Lower leg skin (tissue), 4 donors: ENCODE measurements at places on chromosomes 1 and 21.

- no peak for DNase-seq
Measured at GRCh38 chr1:157399343-157399983, 152.9 kb downstream of the FCRL5 start.

- no peak for DNase-seq
Measured at GRCh38 chr1:107076841-107077240, 20.4 kb downstream of the PRMT6 start.

GRCh38 chr1:33634806-33635205, 162.4 kb downstream of the ZSCAN20 start:
- DNase-seq = peak; percentile 83

DNA sequence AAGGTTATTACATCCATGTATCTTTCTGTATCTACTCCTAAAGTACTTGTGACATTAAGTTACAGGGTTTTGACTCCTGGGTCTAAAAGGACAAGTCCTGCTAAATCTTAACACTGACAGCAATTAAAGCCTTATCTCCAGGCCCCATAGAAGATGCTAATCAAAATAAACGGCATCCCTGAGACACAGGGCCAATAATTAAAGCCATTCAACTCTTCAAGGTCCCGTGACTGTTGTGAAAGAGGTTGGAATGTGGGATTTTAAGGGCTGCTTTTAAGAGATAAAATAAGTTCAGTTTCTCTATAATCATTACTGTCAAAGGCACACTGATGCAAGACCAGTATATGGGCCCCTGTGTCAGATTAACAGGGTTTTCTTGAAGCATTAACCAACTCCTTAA, 8.3 kb downstream of the DNAI4 start:
- DNase-seq = no peak

DNA sequence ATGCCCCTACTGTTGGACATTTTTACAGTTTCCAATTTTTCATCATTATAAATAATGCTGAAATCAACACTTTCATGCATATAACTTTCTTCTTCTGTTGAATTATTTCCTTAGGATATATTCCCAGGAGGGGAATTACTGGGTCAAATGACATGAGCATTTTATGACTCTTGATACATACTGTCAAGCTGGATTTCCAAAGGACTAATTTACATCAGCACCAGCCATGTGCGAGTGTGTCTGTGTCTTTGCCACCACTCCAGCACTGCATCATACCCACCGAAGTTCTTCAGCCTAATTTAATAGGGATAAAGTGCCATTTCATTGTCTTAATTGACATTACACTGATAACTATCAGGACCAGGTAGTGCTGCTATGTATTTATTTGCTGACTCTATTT, 146.7 kb downstream of the CSMD2 start:
- DNase-seq = no peak

DNA sequence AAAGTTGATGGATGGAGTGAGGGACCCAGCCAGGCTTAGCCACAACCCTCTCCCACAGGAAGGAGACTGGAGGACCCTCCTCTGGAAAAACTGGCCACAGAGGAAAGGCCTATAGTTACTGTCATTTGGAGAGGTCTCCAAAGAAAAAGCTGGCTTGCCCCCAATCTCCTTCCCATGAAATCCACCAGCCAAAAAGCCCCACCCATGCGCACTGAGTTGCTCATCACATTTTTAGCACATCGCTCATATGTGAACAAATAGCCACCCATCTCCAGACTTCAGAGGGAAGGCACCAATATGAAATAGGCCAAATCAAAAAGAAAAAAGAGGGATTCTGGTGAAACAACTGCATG, 36.9 kb upstream of the QSOX1 start:
- DNase-seq = no peak

DNA sequence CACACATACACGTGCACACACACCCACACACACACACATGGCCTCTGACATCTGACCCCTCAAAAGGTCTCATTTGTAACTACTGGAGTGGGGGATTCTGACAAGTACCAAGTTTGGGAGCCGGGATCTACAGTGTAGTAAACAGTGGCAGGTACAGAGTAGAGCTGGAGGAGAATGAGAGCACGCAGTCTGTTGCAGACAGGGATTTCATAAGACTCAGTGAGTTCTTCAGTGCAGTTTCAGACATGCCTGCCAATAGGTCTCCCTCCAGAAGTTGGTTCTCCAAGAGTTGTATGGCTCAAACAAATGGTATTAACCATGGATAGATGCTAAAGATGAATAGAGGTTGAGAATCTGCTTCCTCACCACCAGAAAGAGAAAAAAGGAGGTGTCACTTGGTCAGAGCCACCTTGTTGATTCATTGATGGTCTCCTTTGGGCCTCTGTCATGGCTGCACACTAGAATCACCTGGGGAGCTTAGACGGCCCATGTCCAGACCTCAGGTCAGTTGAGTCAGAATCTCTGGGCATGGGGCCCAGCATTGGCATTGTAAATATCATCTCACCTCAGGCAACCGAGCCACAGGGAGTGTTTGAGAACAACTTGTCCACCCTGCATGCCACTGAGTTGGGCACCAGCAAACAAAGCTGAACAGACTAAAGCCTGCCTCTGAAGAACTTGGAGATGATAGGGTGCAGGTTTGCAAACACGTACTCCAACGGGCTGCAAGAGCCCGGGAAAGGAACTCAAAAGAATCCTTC, 122.1 kb downstream of the EDEM3 start:
- no peak for DNase-seq

DNA sequence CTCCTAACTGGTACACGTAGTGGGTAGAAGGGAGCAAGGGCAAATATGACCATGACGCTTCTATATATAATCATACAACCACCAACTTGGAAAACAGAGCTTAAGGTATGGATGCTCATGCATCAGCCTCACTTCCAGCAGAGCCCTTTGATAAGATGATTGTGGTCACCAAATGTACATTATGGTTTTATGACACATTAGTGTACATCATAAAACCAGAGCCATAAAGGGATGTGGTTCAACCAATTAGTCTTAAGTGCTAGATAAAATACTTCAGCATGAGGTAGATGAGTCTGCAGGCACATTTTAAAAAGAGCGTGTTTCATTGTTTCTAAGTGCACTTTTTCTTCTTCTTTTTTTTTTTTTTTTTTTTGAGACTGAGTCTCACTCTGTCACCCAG, 43.7 kb downstream of the NIBAN1 start:
- DNase-seq = no peak

DNA sequence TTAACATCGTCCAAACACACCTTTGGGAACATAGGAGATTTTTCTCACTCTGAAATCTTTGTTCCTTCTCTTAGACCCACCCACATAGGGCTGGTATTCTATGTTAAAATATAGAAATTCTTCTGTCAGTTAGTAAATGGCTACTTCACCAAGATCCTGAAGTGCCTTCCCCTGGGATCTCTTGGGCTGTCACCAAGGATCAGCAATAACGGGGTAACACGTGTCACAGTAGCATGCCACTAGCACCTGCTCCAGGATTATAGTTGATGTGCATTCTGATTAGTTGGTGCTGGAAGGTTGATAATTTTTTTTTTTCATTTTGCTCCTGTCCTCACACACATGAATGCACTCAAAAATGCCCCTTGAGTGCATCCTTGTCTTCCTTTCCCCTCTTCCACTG, 298.7 kb downstream of the NTNG1 start:
- DNase-seq = no peak

GRCh38 chr1:168834225-168834872, 105.3 kb upstream of the DPT start:
- DNase-seq = no peak

GRCh38 chr1:199308349-199308846, 669.6 kb downstream of the PTPRC start:
- DNase-seq = no peak

DNA sequence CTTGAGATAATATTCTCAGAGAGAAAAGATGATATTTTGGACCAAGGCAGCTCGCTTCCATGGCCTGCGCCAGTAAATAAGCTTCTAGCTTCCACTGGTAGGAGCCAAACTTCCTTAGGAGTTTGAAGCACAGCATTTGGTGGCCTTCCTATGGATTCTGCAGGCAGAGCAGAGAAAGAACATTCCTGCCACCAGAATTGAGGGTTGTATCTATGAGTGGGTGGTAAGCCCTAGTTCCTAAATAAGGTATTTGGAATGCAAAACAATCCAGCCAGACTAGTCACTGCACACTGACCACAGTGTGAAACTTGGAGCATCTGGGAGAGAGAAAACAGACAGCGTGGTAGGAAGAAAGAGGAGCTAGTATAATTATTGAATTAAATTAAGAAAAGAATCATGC, 54.1 kb upstream of the BCAR3 start:
- no peak for DNase-seq

DNA sequence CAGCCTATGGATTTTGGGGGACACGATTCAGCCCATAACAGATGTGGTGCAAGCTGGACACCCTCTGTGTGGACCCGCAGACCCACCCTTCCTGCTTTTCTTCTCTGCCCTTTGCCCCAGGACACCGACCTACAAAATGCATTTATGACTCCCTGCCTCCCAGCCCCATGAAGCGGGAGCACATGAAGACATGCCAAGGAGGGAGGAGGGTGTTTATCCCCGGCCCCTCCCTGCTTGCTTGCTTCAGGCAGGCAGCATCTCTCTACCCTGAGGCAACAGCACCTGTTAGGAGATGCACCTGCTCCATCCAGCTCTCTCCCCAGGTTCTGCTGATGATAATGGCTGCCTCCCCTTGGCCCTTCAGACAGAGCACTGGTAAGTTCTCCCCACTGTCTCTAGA, 187.5 kb downstream of the PSMG1 start:
- no peak for DNase-seq

- DNase-seq = no peak
Measured at GRCh38 chr1:87203904-87204303, 124.8 kb upstream of the LMO4 start.
